Fibroblast of skin of scalp (primary cell): ENCODE measurements at places on chromosomes 7 and 10.

- no peak for DNase-seq
Observed at GRCh38 chr7:8354503-8354902, 78.9 kb upstream of the NXPH1 start.

- no peak for DNase-seq
Observed at GRCh38 chr7:112770051-112770450, 20.1 kb downstream of the TMEM168 start.

DNA sequence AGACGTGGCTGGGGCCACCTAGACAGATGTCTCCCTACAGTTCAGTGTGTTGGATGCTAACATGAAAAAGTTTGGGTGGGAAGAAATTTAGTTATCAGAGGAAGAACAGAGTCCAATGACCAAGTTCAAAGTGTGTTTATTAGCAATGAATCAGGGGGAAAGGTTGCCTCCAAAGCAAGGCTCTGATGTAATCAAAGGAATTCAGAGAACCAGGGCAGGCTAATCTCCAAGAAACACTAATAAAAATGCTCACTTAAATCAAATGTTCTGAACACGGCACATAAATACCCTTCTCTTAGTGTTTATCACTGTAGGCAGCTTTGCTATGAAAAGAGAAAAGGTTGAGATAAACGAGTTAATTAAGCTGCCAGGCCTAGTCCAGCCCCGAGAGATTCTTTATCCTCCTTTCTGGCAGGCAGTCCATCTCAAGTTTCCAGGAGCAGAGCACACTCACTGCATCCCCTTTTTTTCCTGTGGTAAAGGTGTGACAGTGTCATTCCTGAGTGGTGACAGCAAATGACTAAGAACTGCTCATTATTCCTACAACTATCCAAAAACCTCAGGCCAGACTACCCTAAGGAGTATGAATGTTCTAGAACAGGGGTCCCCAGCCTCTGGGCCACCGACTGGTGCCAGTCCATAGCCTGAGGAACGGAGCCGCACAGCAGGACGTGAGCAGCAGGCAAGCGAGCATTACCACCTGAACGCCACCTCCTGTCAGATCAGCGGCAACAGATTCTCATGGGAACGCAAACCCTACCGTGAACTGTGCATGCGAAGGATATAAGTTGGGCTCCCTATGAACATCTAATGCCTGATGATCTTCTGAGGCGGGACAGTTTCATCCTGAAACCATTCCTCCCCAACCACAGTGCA lies 66.9 kb upstream of the FHIP2A start:
- peak; percentile 12 for DNase-seq

GRCh38 chr10:62237966-62238365 lies 30.7 kb downstream of the RTKN2 start:
- no peak for DNase-seq

- DNase-seq: no peak
Observed at GRCh38 chr10:113169111-113169510, 219.1 kb downstream of the TCF7L2 start.

DNA sequence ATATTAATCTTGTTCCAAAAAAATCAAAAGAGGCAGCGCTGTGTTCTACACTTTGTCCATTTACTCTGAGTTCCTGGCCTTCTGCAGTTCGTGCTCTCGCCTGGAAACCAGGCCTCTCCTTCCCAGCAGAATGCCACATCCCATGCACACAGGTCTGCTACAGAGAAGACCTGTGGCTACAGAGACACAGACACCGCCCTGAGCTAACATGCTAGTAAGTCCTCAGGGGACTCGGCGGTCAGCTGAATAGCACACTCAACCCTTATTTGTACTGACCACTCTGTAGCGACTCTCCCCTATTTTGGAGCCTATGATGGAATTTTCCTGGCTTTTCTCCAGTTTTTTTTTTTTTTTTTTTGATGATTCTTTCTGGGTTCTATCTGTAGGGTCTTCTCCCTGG lies 12.8 kb downstream of the CREB3L2 start:
- DNase-seq: no peak

DNA sequence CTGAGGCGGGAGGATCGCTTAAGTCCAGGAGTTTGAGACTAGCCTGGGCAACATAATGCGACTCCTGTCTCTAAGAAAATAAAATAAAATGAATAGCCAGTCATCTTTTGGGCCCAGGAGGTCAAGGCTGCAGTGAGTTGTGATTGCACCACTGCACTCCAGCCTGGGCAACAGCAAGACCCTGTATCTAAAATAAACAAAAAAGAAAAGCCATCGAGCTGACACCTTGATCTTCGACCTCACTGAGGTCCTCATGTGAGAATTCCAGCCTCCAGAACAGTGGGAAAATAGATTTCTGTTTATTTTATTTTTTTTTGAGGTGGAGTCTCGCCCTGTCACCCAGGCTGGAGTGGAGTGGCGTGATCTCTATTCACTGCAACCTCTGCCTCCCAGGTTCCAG lies 301.5 kb upstream of the GALNT17 start:
- no peak for DNase-seq

GRCh38 chr10:3126249-3126648 lies 46.3 kb downstream of the PITRM1 start:
- DNase-seq: no peak

GRCh38 chr10:13774303-13774893 lies 187.6 kb downstream of the PRPF18 start:
- DNase-seq: no peak

- DNase-seq: peak; percentile 62
Observed at GRCh38 chr10:103917302-103918052, 507 bp downstream of the STN1 start.

DNA sequence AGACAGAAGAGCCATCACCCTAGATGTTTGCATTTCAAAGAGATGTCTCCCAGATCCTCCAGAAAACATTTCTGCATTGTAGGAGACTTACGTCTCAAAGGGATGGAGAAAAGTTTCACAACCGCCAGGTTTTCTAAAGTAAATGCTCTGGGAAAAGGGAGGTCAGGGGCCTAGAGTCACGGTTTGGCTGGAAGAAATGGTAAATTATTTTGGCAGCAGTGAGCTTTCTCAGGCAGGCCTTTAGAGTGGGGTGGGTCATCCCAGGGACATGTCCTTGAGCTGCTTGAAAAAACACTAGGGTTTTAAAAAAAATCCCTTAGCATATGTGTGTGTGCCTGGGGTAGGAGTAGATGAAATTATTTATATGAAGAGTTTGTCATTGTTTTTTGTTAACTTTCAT lies 728.8 kb downstream of the TYW1 start:
- no peak for DNase-seq

GRCh38 chr7:39033885-39034624 lies 56.3 kb downstream of the POU6F2 start:
- DNase-seq: no peak

- no peak for DNase-seq
Observed at GRCh38 chr10:17992266-17992665, 40.5 kb downstream of the SLC39A12 start.

DNA sequence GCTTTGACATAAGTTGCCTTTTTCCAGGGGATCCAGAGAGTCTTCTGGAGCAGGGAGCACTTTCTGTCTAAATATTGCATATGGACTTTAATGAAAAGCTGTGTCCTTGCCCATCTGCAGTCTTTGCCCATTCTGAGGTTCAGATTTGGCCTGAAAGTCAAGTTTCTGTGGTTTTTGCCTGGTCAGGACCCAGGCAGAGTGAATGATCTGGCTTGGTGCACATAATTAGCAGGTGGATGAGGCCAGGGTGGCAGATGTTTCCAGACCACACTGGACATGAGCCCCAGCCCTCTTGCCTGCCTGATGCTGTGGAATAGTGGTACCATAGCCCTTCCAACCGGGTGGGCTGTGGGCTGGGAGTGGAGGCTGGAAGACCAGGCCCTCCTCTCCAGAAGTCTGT lies 11.0 kb downstream of the HECW1 start:
- no peak for DNase-seq
